ENCODE measurements at places on chromosomes 11 and 22.

GRCh38 chr22:30204742-30205111, 41.8 kb downstream of the LIF start:
- DNase-seq, result no peak

DNA sequence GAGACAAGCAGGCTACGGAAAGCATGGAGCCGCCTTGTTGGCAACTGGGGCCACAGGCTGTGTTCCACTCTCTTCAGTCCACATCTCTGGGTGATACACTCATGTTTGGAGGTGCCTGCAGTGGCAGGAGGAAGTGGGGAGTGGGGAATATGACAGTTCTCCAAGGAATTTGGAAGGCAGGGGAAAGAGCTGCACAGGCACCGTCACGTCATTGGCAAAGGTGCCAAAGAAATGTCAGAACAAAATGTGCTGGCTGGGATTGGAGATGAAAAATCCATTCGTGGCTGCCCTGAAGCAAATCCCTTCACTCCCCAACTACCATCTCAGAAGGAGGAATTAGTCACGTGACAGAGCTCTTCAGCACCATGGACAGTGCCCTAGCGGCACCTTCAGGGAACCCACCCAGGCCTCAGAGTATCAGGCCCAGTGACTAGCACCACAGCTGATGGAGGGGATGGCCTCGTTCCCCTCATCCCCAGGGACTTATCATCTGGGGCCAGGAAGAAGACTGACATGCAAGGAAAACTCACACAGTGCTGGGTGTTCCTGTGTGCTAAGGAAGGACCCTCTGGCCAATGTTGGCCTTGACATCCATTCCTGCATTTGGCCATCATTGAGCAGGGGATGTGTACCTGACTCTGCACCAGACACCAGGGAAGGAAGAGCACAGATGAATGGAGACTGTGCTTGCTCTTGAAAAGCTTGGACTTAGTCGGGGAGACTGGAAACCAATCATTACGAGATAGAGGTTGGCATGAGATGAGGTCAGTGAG, 48.5 kb upstream of the PRDM11 start:
- DNase-seq, result no peak

- no peak for DNase-seq
These were observed 78.4 kb downstream of the ADAMTS15 start for GRCh38 chr11:130526846-130527245.

DNA sequence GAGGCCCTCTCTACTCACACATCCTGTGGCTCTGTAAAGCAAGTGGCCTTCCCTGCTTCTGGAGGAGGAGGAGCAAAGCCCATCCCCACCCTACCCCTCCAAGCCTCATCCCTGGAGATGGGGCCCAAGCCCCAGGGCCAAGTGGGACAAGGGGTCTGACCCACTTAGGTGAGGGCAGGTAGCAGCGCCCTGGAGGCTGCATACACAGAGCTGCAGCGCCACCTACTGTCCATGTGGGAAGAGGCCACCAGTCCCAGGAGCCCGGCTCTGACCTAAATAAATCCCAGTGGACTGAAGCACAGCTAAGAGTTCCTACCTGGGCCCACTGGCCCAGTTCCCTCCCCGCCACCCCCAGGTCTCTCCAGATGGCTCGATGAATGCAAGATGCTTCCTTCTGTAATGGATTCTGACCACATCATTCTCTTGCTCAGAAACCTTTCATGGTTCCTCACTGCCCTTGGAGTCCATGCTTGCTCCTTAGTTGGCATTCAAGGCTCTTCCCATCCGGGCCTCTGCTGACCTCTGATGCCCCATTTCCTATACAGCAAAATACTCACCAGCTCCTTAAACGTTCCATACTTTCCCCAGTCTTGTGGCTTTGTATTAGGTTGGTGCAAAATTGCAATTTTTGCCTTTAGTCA, 62.1 kb downstream of the THAP12 start:
- peak; percentile 79 for DNase-seq

GRCh38 chr22:37972527-37972926, 11.8 kb downstream of the SOX10 start:
- DNase-seq, result no peak

DNA sequence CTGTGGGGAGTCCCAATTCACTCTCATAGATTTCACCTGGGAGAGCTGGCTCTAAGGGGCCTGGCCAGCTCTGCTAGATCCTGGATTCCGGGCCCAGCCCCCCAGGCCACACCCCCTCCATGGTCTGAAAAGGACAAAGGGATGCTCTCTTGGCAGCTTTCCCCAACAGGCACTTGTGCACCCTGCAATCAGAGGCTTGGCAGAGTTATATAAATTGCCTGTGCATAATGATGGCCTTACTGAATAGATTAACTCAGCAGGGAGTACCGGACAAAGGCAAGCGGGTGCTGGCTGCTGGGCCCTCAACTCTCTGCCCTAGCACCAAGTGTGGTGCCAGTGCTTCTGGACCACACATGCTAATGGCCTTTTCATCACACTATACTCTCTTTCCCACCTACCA, 461.6 kb downstream of the BUD13 start:
- DNase-seq, result no peak

DNA sequence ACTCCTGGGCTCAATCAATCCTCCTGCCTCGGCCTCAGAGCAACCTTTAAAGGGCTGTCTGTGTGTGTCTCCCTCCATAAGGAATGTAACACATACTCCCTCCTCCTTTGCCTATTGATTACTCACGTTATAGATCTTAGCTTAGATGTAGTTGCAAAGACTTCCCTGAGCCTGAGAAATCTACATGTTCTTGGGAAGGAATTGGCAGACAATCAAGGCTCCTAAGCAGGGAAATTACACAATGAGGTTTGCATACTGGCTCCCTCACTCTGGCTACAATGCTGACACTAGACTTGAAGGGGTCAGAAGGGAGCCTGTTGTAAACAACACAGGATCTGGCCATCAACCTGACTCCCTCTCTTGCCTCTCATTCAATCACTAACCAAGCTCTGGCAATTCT, 5.2 kb upstream of the OLFML1 start:
- no peak for DNase-seq

GRCh38 chr11:92707173-92707619, 262.3 kb upstream of the MTNR1B start:
- no peak for DNase-seq

DNA sequence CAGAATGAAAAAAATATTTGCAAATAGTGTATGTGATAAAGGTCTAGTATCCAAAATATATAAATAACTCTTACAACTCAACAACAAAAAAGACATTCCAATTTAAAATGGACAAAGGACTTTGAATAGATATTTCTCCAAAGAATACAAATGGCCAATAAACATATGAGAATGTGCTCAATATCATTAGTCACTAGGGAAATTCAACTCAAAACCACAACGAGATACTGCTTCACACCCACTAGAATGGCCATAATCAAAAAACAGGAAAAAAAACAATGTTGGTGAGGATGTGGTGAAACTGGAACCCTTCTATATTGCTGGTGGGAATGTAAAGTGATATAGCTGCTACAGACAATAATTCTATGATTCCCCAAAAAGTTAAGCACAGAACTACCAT, 38.6 kb upstream of the RPS13 start:
- DNase-seq, result no peak

DNA sequence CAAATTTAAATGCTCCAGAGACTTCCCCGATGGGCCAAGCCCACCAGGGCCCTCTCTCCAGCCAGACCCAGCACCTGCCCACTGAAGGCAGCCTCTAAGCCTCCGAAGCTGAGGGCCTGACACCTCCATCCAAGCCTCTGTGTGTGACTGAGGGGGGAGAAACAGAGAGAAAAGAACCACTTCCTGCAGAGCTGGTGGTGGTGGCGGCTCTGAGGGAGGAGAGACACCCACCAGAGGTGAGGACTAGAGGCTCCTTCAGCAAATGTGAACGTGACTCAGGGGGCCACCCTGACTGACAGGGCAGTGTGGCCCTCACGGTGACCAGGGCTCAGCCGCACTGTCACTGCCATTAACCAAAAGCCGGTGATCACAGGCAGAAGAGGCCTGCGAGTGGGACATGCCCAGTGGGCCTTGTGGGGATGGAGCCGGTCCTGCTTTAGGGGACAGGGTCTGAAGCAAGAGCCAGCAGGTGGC, 31.0 kb upstream of the CD5 start:
- no peak for DNase-seq

DNA sequence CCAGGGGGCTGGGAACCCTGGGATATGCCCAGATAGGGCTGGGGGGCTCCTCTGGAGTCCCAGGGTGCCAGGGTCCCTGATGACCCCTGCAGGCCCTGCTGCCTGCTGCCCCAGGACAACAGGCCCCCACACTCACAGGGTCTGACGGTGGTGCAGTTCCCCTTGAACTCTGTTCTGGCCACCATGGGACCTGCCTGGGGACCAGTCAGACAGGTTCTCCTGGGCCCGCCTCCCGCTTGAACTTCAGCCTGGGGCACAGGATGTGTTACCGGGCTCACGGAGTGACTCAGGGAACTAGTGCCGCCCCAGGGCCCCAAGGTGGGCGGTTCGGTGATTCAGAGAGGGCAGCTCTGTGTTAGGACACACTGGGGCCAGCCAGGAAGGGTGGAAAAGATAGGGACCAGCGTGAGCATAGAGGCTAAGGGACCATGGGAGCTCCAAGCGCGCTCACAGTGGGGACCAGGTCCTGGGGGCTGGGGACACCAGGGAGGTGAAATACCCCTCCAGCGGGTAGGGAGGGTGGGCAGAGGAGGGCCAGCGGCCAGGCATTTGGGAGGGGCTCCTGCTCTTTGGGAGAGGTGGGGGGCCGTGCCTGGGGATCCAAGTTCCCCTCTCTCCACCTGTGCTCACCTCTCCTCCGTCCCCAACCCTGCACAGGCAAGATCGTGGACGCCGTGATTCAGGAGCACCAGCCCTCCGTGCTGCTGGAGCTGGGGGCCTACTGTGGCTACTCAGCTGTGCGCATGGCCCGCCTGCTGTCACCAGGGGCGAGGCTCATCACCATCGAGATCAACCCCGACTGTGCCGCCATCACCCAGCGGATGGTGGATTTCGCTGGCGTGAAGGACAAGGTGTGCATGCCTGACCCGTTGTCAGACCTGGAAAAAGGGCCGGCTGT, 21.5 kb upstream of the TXNRD2 start:
- DNase-seq, result no peak

GRCh38 chr11:102810950-102811660, 13.1 kb upstream of the MMP1 start:
- no peak for DNase-seq

GRCh38 chr11:134515081-134515960, 103.3 kb upstream of the B3GAT1 start:
- DNase-seq, result peak; percentile 76

- DNase-seq, result no peak
These were observed 78.2 kb downstream of the FAT3 start for GRCh38 chr11:92302770-92303169.

- no peak for DNase-seq
These were observed 6.1 kb downstream of the MRPL17 start for GRCh38 chr11:6677018-6677417.
